ENCODE measurements at places on chromosomes 12 and 14. TPM values are rescaled to one million over a fixed set of nuclear protein-coding genes. Genes with fewer than 3 reads are reported as not detected.

The TAS2R14 gene
- total RNA-seq, result 2.9 TPM

The IQSEC3 gene
- total RNA-seq, result not detected

The CAPZA3 gene
- not detected for total RNA-seq

The REP15 gene
- total RNA-seq, result 0.94 TPM

The PTGER2 gene
- total RNA-seq, result 2.9 TPM

The ASB2 gene
- 14.9 TPM for total RNA-seq

The RDH5 gene
- total RNA-seq, result 0.22 TPM

The LRRK2 gene
- total RNA-seq, result 0.11 TPM

- H3K27me3 ChIP-seq, result no peaks in the 10 kb centered on the region
- no peak overlapping the region for H3K27ac ChIP-seq
- no peak for DNase-seq
Measured at GRCh38 chr14:74855945-74856344, 20.0 kb downstream of the PROX2 start.

GRCh38 chr14:33781236-33781635 lies 169.6 kb downstream of the EGLN3 start:
- H3K27ac ChIP-seq, result no peak overlapping the region
- H3K4me3 ChIP-seq, result no peak overlapping the region
- peak; percentile 29 for DNase-seq
- H3K36me3 ChIP-seq, result no peaks in the 10 kb centered on the region

GRCh38 chr12:90126125-90126524 lies 417.5 kb upstream of the ATP2B1 start:
- no peaks in the 10 kb centered on the region for H3K4me1 ChIP-seq
- no peaks in the 10 kb centered on the region for H3K27me3 ChIP-seq
- no peaks in the 10 kb centered on the region for H3K36me3 ChIP-seq
- H3K4me3 ChIP-seq, result no peak overlapping the region

DNA sequence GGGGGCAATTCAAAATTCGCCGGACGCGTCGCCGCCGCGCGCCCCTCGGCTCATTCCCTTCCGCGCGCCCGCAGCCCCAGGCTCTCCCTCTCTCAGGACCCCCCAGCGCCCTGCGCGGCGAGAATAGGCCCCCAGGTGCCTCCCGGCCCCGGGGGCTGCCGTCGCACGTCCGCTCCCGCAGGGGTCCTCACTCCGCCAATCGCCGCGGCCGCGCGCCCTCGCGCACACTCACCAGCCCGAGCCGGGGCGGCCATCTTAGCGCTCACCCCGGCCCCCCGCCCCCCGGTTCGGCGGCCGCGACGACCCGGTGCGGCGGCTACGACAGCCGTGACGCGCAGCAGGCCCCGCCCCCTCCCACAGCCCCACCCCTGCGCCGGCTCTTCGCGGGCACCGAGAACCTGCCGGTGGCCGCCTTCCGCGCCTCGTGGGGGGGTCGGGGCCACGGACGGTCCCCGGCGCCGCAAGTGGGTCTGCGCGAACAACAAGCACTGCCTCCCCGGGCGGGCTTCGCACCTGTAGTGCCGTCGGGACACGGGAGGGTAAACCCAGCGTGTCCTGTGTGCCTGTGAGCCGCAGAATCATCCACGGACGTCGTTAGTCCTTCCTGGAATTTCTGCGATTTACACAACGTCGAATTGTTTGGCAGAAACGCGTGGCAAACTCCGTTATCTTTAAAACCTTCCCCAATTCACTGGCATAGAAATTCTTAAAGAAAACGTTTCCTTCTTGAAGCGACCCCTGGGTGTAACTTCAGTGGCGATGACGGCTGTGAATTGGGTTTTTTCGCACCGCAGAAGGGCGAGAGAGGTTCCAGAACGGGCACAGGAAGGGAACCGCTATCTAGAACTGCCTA lies 2.5 kb downstream of the USP44 start:
- H3K4me3 ChIP-seq, result peak overlapping the region; percentile 69
- H3K4me1 ChIP-seq, result peaks cover 7% of the 10 kb centered on the region
- no peak overlapping the region for H3K27ac ChIP-seq

DNA sequence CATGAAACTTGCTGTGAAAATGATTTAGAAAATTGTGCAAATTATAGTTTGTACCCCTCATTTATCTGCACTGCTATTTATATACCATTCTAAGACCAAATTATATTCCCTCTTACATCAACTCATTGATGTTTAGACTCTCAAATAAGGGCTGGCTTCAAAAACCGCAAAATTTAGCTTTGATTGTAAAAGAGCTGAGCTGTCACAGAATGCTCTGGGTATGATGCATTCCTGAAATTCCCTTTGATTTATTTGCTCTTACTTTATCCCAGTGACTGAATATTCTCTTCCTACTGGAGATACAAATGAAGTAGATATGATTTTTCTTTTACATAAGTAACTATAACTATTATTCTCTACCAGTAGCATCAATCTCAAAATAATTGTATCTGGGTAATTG lies 78.0 kb upstream of the TMTC2 start:
- no peak for DNase-seq
- no peak overlapping the region for H3K4me3 ChIP-seq

DNA sequence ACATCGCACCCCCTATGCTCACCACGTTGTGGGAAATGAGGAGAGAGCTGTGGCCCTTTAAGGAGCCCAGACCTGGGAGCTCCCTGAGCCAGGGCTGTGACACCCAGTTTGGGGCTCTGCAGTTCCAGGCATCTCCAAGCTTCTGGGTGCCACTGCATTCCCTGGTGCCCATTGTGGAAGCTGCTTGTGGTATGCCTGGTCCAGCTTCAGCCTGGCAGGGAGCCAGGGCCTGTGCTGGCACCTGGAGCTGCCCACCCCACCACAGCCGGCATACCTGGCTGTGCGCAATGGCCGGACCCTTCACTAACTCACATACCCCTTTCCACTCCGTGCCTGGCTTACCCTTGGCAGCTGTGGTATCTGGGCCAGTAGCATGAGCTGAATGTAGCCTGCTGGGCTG lies 107.9 kb upstream of the OR4E1 start:
- no peaks in the 10 kb centered on the region for H3K4me1 ChIP-seq
- DNase-seq, result no peak
- H3K27me3 ChIP-seq, result no peaks in the 10 kb centered on the region
- H3K27ac ChIP-seq, result no peak overlapping the region
- no peaks in the 10 kb centered on the region for H3K36me3 ChIP-seq
- H3K4me3 ChIP-seq, result no peak overlapping the region

DNA sequence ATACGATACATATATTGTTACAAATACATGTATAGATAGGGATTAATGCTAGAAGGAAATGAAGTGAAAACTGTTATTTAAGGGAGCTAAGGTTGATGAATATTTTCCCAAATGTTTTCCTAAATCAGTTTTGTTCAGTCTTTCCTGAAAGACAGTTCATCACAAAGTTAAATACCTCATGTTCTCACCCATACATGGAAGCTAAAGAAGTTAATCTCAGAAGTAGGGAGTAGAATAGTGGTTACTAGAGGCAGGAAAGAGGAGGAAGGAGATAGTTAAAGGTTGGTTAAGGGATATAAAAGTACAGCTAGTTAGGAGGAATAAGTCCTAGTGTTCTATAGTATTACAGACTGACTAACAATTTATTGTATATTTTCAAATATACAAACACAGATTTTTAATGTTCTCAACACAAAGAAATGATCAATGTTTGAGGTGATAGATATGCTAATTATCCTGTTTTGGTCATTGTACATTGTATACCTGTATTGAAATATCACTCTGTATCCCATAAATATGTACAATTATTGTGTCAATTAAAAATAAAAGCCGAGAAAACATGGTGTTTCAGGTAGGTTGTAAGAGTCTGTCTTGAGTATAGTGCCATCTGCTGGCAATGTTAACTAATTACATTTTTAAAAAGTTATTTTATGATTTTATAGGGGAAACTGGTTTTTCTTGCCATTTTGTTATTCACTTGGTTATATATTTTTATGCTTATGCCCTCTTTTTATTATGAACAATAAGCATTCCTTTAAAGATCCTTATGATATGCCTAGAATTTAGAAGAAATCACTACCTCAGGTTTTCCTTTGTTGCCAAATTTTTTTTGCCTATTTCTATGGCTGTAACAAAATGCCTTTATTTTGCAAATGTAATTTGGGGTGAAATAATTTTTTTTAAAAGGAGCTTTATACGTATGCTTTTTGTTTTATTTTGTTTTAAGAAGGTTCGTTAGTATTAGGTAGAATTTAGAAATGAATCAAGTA lies 26.9 kb downstream of the ZDHHC17 start:
- no peak overlapping the region for H3K27ac ChIP-seq
- no peaks in the 10 kb centered on the region for H3K27me3 ChIP-seq
- peak; percentile 15 for DNase-seq

- no peaks in the 10 kb centered on the region for H3K4me1 ChIP-seq
- no peak overlapping the region for H3K4me3 ChIP-seq
- DNase-seq, result no peak
- 0 out of 2 replicates have a peak, but pooled peaks cover 5% of the 10 kb centered on the region for H3K27me3 ChIP-seq
Measured at GRCh38 chr12:100391856-100392255, 35.0 kb downstream of the SLC17A8 start.

DNA sequence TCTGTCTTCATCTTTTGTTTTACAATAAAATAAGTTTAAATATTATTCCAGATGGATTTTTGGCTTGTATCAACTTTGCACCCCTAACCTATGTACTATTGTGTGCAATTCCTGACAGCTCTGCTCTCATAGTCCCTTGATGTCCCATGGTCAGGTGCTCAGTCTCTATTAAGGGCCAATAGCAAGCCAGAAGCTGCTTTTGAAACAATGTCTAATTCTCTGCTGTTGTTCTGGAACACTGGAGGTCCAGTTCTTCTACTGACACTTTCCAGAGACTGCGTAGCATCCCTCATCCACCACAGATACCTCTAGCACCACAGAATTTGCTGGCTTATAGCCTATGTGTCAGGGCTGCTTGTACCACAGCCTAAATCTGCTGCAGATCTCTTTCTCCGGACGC lies 74.6 kb downstream of the BRMS1L start:
- H3K4me3 ChIP-seq, result no peak overlapping the region
- H3K27ac ChIP-seq, result no peak overlapping the region
- no peaks in the 10 kb centered on the region for H3K36me3 ChIP-seq
- no peak for DNase-seq
- H3K27me3 ChIP-seq, result no peaks in the 10 kb centered on the region

DNA sequence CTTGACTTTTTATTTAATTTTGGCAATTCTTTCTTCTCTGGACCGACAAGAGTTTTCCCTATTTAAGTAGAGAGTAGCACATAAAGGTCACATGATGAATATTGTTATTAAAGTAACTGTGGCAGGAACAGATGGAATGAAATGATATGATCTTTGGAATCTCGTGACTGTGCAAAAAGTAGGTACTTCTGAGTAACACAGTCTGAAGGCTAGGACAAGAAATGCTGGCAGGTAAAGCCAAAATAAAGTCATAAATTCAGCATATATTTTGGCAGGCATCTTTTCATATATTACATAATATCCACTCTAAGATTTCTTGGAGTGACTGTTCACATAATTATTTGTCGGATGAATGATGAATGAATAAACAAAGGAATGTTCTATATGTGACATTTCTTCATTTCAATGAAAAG lies 121.4 kb downstream of the EFCAB11 start:
- H3K36me3 ChIP-seq, result no peaks in the 10 kb centered on the region
- no peak overlapping the region for H3K27ac ChIP-seq
- no peak for DNase-seq
- no peak overlapping the region for H3K4me3 ChIP-seq

GRCh38 chr14:41362139-41362538 lies 244.5 kb upstream of the LRFN5 start:
- no peaks in the 10 kb centered on the region for H3K27me3 ChIP-seq
- H3K4me1 ChIP-seq, result no peaks in the 10 kb centered on the region
- no peak overlapping the region for H3K27ac ChIP-seq
- DNase-seq, result no peak
- no peaks in the 10 kb centered on the region for H3K36me3 ChIP-seq

GRCh38 chr14:105388976-105389375 lies 9.4 kb upstream of the TEX22 start:
- H3K27me3 ChIP-seq, result no peaks in the 10 kb centered on the region
- no peaks in the 10 kb centered on the region for H3K36me3 ChIP-seq
- no peak for DNase-seq
- H3K4me3 ChIP-seq, result no peak overlapping the region

GRCh38 chr12:47754126-47754525 lies 4.6 kb downstream of the RAPGEF3 start:
- H3K36me3 ChIP-seq, result no peaks in the 10 kb centered on the region
- no peaks in the 10 kb centered on the region for H3K27me3 ChIP-seq
- H3K4me3 ChIP-seq, result no peak overlapping the region
- peak overlapping the region; percentile 61 for H3K27ac ChIP-seq
- DNase-seq, result no peak

DNA sequence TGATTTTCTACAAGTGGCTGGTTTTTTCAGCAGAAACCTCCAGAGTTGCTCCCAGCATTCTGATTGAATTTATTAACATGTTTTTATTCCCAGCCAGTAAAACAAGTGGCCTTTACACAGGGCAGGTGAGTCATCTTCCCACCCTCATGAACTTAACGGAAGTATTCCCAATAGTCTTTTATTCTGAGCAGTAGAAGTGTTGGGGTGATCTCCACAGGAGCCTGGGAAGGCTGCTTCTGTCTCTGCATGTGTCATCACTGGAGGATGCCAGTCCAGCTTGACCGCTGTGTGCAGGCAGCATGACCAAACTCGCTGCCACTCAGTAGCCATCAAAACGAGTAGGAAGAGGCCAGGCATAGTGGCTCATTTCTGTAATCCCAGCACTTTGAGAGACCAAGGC lies 13.4 kb upstream of the DNAH10 start:
- DNase-seq, result no peak
- no peak overlapping the region for H3K4me3 ChIP-seq
- no peak overlapping the region for H3K27ac ChIP-seq
- peaks cover 32% of the 10 kb centered on the region for H3K36me3 ChIP-seq

DNA sequence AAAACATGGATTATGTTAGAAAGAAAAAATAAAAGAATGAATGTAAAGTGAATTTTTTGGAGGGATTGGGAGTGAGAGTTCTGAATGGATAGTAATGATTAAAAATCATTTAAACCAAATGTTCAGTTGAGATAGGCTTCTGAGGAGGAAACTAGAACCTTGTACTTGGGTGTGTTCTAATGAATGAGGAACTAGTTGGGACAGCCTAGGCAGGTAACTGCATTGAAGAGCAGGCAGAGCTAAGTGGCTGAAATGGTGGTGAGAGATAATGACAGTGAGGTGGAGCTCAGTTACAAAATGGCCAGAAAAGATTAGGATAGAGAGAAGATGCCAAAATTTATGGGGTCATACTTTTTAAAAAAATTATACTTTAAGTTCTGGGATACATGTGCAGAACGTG lies 132.9 kb downstream of the ATP23 start:
- no peak overlapping the region for H3K4me3 ChIP-seq
- H3K4me1 ChIP-seq, result no peaks in the 10 kb centered on the region
- no peak overlapping the region for H3K27ac ChIP-seq
- no peak for DNase-seq
- H3K27me3 ChIP-seq, result no peaks in the 10 kb centered on the region

GRCh38 chr14:98868866-98869265 lies 403.1 kb downstream of the BCL11B start:
- H3K4me3 ChIP-seq, result no peak overlapping the region
- H3K27me3 ChIP-seq, result no peaks in the 10 kb centered on the region
- H3K27ac ChIP-seq, result no peak overlapping the region
- DNase-seq, result no peak
- H3K36me3 ChIP-seq, result no peaks in the 10 kb centered on the region
- H3K4me1 ChIP-seq, result peaks cover 15% of the 10 kb centered on the region

GRCh38 chr12:9662488-9662887 lies 7.0 kb upstream of the CLEC2D start:
- peaks cover 84% of the 10 kb centered on the region for H3K36me3 ChIP-seq
- DNase-seq, result no peak
- H3K4me3 ChIP-seq, result no peak overlapping the region
- H3K27ac ChIP-seq, result no peak overlapping the region

- no peaks in the 10 kb centered on the region for H3K36me3 ChIP-seq
- H3K4me1 ChIP-seq, result peaks cover 10% of the 10 kb centered on the region
- DNase-seq, result no peak
- H3K4me3 ChIP-seq, result no peak overlapping the region
- no peaks in the 10 kb centered on the region for H3K27me3 ChIP-seq
- H3K27ac ChIP-seq, result no peak overlapping the region
Measured at GRCh38 chr14:101133068-101133467, 229.5 kb upstream of the RTL1 start.

Measured in SJSA1 (cell line).